Activated naive CD8-positive, alpha-beta T cell treated with anti-CD3 and anti-CD28 coated beads, Interleukin-2, amount 10 ng/mL, durations not matched to agents 7 days and 5 days (primary cell): ENCODE measurements at places on chromosomes 4 and X. TPM values are rescaled to one million over a fixed set of nuclear protein-coding genes. Genes with fewer than 3 reads are reported as not detected.

DNA sequence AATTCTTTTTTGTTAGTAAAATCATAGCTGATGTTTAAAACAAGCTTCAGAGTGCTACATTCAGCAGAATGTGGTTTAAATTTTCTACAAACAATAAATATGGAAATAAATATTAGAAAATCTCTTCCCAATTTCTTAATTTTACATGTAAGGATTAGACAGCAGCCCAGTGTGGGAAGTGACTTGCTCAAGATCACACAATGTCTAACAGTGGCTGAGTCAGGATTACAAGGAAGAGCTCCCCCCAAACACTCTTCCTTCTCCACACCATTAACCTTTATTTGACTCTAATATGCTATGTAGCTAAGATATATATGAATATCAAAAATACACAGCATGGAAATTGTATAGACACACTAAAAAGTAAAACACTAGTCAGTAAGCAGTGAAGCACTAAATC lies 59.5 kb downstream of the SLC10A7 start:
- DNase-seq: no peak
- H3K36me3 ChIP-seq: peaks cover 18% of the 10 kb centered on the region
- H3K27ac ChIP-seq: no peak overlapping the region
- peaks cover 15% of the 10 kb centered on the region for H3K4me1 ChIP-seq

DNA sequence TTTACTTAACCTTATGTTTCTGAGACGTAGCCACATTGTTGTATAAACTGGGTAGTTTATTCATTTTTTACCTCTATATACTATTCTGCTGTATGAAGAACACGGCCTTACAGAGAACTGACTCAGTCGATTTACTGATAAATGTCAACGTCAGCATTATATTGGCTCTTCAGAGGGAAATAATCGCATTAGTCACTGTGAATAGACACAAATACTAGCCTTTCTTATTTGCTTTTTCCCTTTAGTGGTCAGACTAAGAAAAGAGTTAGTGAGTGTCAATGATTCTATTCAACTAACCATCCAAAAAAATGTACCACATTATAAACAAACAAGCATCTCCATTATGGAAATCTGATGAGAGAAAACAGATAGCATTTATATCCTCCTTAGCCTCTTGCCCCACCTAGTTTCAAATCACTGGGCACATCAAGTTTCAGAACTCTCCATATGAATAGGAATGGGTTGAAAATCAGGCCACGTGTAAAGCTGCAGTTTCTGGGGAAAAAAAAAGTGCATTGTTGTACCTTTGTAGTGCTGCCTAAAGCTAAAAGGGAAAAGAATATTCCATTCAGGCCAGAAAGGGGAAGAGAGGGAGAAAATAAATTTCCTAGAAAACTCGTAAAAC lies 146.7 kb upstream of the VCX3A start:
- DNase-seq: no peak
- no peaks in the 10 kb centered on the region for H3K27me3 ChIP-seq
- no peak overlapping the region for H3K4me3 ChIP-seq
- no peaks in the 10 kb centered on the region for H3K4me1 ChIP-seq
- no peaks in the 10 kb centered on the region for H3K36me3 ChIP-seq
- no peak overlapping the region for H3K27ac ChIP-seq

DNA sequence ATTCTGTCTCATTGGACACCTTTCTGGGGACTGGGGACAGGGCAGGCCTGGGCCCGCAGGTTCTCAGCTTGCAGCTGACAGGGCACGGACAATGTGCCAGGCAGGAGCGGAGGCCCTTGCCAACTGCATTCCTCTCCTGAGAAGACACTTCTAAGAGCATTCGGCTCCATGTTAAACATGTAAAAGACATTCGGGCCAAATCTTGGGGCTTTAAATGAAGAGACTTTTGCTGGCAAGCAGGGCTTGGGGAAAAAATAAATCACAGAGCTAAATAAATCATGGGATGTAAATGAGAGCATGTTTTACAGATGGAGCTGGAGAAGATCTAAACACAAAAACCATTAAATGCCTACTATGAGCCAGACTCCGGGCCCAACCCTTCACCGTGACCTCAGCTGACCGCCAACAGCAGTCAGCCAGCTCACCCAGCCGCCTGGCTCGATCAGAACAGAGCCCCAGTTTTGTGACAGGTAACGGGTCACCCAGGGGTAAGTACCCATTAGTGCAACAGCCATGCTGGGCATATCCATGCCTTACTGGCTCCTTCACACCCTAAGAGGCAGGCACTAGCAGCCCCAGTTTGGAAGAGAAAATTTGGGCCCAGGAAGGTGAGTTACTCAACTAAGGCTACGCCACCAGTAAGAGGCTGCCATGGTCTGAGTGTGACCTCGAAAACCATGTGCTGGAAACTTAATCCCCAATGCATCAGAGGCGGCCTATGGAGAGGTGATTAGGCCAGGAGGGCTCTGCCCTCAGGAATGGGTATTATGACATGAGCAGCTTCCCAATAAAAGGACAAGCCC lies 14.7 kb downstream of the WDR1 start:
- no peak for DNase-seq
- peaks cover 89% of the 10 kb centered on the region for H3K4me1 ChIP-seq
- H3K27ac ChIP-seq: peak overlapping the region; percentile 87
- H3K4me3 ChIP-seq: peak overlapping the region; percentile 22
- H3K27me3 ChIP-seq: no peaks in the 10 kb centered on the region

DNA sequence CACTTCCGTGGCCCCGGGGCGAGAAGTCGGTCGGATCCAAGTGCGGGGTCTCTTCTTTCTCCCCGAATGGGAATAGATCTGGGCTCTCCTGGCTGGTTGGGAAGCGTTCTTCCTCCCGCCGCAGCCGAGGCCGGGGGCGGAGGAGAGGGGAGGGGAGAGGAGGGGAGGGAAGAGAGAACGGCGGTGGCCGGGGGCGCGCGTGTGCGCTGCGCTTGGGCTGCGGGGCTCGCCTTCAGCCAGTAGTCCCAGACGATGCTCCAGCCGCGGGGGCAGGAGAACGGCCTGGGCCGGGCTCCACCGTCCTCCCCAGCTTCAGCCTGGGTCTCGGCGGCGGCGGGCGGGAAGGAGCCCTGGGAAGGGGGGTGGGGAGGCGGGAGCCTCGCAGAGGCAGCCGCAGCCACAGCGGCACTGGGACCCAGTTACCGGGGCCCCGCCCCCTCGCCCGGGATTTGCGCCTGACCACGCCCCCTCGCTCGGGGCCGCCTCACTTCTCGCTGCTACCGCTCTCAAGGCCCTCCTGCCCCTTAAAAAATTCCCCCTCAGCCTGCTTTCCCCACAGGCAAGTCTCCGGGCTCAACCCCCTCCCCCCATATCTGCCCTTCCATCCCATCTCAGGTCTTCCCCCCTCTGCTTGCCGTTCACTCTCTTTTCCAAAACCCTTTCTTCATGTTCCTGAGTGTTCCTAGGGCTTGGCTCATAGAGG lies at the start of gene FGD1:
TSS of gene FGD1 (minus strand) at position 421 of the 703 bp plus-strand sequence. CDS start 802 bp downstream, outside the sequence.
- H3K4me3 ChIP-seq: peak within 1 kb of the TSS; percentile 77
- H3K27ac ChIP-seq: peak within 1 kb of the TSS; percentile 35
- H3K27me3 ChIP-seq: peaks cover 32% of the 10 kb centered on the region
- H3K36me3 ChIP-seq: no peaks in the 10 kb centered on the region

DNA sequence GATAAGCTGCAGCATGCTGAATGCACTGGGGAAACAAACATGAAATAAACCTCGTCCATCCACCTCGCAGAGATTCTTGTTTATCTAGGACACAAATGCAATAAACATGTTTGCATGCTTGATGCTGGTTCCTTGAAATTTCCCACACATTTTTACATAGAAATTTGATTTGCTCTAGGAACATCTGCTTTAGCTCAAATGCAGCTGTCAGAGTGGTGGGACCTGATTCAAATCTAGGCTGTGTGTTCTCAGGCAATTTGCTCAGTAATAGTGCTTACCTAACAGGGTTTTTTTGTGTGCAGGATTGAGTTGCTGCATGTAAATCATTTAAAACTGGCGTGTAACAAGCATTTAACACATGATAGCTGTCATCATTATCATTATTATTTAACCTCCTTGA lies 293.1 kb downstream of the QDPR start:
- H3K4me1 ChIP-seq: no peaks in the 10 kb centered on the region
- H3K4me3 ChIP-seq: no peak overlapping the region
- H3K36me3 ChIP-seq: no peaks in the 10 kb centered on the region
- H3K27ac ChIP-seq: no peak overlapping the region
- peaks cover under 1% of the 10 kb centered on the region for H3K27me3 ChIP-seq
- DNase-seq: no peak

DNA sequence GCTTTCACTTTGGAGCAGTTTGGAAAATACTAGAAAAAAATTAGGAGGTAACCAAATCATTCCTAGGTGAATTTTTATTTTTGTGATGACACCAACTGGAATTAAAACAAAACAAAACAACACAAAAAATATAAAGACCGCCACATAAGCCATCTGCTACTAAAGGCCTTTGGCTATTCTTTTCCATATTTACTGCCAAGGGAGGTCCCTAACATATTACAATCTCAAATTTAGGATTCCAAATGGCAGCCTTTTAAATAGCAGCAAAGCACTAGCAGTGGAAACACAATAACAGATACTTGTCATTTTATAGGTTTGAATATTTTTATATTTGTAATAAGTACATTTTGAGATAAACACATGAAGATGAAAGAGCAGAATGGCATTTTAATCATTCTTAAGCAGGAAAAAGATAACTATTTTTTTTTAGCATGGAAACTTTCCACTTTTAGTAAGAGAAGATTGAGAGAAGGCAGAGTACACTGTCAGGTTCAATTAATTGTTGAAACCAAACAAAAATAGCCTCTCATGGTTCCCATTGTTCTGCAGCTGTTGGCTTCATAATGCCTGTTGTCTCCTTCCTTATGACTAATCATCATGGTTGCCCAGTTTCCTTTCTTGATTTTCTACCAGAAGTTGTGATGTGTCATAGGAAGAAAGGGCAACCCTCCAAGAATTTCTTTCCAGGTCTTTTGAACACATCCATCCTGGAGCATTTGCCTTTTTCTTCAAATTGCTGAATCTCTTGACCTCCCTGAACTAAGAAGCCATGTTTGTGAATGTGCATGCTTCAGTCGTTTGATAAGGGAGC lies 219.0 kb upstream of the EMCN start:
- peaks cover 6% of the 10 kb centered on the region for H3K27me3 ChIP-seq
- H3K4me3 ChIP-seq: no peak overlapping the region
- no peak for DNase-seq
- no peaks in the 10 kb centered on the region for H3K36me3 ChIP-seq

- H3K36me3 ChIP-seq: no peaks in the 10 kb centered on the region
- no peak for DNase-seq
Observed at GRCh38 chrX:104435249-104435648, 130.8 kb upstream of the IL1RAPL2 start.

DNA sequence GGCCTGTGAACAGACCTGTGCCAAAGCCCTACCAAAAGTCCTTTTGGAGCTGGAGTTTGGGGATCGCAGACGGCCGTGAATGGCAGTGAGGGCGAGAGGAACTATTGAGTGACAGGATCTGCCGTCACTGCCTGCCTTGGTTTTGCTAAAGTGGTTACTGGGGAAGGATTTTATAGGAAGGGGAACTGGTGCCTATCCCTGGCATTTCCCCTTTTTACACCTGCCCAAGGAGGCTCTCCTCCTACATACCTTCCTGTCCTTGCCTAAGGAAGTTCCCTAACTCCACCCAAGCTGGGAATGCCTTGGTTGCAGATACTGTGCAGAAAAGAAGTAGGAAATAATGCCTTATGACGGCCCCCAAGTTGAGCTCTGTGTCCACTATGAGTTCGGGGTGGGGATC lies 14.5 kb downstream of the LONRF3 start:
- no peak overlapping the region for H3K4me3 ChIP-seq
- no peaks in the 10 kb centered on the region for H3K27me3 ChIP-seq
- DNase-seq: no peak
- no peaks in the 10 kb centered on the region for H3K36me3 ChIP-seq

- H3K27me3 ChIP-seq: peaks cover 5% of the 10 kb centered on the region
- peaks cover 5% of the 10 kb centered on the region for H3K4me1 ChIP-seq
Observed at GRCh38 chrX:30971774-30972603, 82.9 kb upstream of the TAB3 start.

DNA sequence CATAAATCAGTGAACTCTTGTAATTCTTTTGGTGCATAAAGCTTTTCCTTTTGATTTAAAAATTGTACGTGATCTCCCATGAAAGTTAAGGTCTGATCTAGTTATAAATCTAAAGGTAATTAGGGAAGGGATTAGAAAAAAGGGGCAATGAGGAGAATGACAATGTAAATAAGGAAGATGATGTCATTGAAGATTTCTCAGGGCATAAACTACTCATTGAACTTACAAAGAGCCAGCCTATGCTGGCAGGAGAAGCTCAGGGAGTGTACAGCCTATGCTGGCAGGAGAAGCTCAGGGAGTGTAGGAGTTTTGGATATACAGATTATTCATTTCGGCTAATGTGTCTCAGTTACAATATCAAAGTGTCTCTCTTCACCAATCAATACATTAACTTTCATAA lies 1533.5 kb upstream of the ADGRL3 start:
- DNase-seq: no peak
- no peak overlapping the region for H3K27ac ChIP-seq
- H3K36me3 ChIP-seq: no peaks in the 10 kb centered on the region
- no peaks in the 10 kb centered on the region for H3K4me1 ChIP-seq
- H3K27me3 ChIP-seq: no peaks in the 10 kb centered on the region

DNA sequence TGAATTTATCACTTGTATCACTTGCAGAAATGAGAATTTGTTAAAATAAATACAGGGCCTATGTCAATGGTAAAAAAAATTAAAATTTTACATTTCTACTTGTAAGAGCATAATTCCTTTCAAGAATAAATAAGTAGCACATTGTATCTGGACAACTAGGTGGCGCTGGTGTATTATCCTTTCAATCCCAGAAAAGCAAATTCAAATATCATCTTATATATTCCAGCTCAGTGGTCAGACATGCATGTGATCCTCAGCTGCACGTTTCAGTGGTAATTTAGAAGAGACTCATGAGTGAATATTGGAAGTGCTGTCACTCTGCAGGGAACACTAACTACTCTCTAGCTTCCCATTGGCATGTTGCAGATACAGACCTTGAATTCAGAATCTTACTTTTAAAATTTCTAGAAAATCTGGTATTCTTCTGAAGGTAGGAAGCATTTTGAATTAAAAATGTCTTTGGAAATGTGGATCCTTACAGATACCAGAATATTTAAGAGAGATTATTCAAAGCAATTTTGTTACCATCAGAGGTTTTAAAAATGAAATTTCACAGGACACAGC lies 1414.7 kb upstream of the TENM3 start:
- H3K27ac ChIP-seq: no peak overlapping the region
- DNase-seq: no peak
- no peaks in the 10 kb centered on the region for H3K27me3 ChIP-seq
- peaks cover 3% of the 10 kb centered on the region for H3K4me1 ChIP-seq

GRCh38 chr4:88522702-88523324 lies 763 bp downstream of the PYURF start:
- peak; percentile 48 for DNase-seq
- peaks cover 20% of the 10 kb centered on the region for H3K4me1 ChIP-seq
- peak overlapping the region; percentile 98 for H3K4me3 ChIP-seq
- peak overlapping the region; percentile 89 for H3K27ac ChIP-seq
- peaks cover 6% of the 10 kb centered on the region for H3K36me3 ChIP-seq

- peaks cover 25% of the 10 kb centered on the region for H3K4me1 ChIP-seq
- no peak for DNase-seq
- no peaks in the 10 kb centered on the region for H3K27me3 ChIP-seq
- peaks cover 31% of the 10 kb centered on the region for H3K36me3 ChIP-seq
Observed at GRCh38 chrX:65758505-65758904, 91.1 kb downstream of the MSN start.

The GCNA gene
- 8.5 TPM for total RNA-seq

The GRPR gene
- total RNA-seq: not detected

The UGT8 gene
- 0.17 TPM for total RNA-seq

The TBC1D9 gene
- total RNA-seq: 0.11 TPM

The MGST2 gene
- 11.0 TPM for total RNA-seq

The MAOB gene
- not detected for total RNA-seq

The FAM9B gene
- not detected for total RNA-seq

The CC2D2A gene
- total RNA-seq: not detected

The CXCL11 gene
- total RNA-seq: not detected

The STOX2 gene
- not detected for total RNA-seq

The SCD5 gene
- 6.9 TPM for total RNA-seq
